Activated CD4-positive, alpha-beta T cell treated with anti-CD3 and anti-CD28 coated beads, Interleukin-2, amount 50 U/mL, for 1 hour (primary cell): ENCODE measurements at places on chromosomes 6 and 20.

DNA sequence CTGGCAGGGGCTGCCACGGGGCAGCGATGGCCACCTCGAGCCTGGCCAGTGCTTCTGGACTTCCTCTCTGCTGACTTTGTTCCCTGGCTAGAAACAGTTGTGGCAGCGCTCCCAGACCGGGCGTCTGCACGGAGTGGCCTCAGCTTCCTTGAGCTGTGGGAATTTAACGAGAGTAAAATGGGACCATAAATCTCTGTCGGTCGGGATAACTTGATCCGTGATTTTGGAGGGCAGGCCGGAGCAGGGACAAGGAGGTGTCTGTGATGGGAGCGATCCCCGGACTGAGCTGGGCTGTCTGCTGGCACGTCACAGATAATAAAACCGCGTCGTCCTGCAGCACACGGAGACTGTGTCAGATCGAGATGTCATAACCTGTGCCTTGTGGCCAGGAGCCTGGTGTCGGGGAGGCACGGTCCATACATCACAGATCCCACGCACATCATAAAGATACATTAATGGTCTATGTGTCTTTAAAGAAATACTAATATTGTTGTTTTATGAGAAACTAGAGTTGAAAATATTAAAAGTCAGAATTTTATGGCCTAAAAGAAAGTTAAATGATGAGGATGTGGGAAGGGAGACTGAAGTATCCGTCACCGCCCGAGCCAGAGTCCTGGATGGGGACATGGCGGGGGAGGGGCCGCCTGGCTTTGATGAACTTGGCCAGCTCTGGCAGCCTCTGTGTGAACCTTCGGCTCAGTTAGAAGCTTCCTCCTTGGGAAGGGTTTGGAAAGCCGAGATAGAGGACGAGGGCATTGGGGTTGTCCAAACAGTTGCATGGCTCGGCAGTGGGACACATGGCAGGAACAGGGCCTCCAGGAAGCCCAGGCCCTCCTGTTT, 6.5 kb upstream of the RBBP8NL start:
- no peak for DNase-seq

GRCh38 chr20:48197066-48197465, 411.8 kb upstream of the SULF2 start:
- DNase-seq = no peak

- no peak for DNase-seq
Measured at GRCh38 chr6:133779916-133780695, 108.8 kb upstream of the TCF21 start.

GRCh38 chr6:80939480-80939879, 813.0 kb downstream of the TENT5A start:
- DNase-seq = no peak

DNA sequence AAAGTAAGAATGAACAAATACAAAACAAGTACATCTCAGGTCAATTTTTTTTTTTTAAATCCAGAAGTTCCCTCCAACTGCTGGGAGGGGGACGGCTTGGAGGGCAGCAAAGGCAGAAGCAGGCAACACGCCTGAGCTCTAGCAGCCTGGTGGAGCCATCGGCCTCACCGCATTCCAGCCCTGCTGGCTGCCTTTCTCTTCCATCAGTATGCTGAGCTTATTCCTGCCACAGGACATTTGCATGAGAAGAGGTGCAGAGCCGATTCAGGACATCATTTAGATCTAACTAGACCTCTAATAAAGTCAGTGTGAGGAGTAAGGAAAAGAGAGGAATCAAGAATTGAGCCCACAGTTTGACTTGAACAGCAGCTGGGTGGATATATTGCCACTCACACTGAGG, 318.8 kb downstream of the ZFAND3 start:
- DNase-seq = no peak

- no peak for DNase-seq
Measured at GRCh38 chr20:2699775-2700413, 7.3 kb downstream of the EBF4 start.

- DNase-seq = no peak
Measured at GRCh38 chr6:147947521-147947920, 395.1 kb upstream of the SASH1 start.

DNA sequence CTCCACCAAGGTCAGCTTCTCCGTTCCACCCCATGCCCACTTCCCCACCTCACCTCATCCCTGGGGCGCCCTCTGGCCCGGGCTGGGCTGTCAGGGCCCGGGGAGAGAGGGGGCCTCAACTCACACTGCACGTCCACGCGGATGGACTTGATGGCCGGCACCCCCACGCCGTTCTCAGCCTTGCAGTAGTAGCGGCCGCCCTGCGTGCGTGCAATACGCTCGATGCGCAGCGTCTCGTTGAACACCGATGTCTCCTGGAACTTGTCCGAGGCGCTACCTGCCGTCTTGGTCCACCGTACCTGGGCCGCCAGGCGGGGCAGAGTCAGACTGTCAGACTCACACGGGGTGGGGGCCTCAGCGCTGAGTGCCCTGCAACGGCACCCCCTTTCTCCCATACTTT, 39.6 kb downstream of the MDGA1 start:
- no peak for DNase-seq

- DNase-seq = no peak
Measured at GRCh38 chr20:49892817-49893216, 22.5 kb downstream of the SPATA2 start.

DNA sequence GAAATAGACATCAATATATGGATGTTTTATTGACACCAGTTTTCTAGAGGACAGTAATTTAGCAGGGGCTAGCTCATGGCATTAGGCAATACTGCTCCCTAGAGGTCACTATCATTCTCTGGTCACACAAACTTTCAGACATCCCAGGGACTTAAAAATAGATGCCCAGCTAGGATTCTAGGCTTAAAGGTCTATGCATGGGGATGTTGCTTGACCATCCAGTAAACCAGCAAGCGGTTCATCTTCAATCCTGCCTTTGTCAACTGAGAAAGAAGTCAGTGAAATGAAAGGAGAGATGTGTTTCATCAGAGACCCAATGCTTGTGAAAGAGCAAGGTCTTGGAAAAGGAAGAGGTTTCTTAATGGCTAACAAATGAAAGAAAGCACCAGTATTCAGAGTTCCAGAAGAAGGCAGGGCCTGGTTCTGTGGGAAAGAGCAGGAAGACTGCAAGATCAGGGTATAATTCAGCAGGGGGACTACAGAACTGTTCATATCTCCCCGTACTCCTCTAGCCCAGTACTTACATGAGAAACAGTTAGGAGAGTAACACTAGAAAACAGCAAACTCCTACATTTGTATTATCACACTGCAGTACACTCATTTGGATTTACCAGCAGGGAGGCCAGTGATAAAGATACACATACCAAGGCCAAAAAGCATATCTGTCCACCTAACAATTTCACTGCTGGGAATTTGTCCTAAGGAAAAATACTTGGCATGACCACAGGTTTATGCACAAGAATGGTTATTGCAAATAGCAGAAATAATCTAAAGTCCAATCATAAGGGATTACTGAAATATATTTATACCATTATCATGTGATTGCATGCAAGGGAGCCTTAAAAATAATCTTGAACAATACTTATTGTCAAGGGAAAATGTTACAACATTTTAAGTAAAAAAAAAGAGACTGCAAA, 151.4 kb upstream of the LAMA2 start:
- no peak for DNase-seq

DNA sequence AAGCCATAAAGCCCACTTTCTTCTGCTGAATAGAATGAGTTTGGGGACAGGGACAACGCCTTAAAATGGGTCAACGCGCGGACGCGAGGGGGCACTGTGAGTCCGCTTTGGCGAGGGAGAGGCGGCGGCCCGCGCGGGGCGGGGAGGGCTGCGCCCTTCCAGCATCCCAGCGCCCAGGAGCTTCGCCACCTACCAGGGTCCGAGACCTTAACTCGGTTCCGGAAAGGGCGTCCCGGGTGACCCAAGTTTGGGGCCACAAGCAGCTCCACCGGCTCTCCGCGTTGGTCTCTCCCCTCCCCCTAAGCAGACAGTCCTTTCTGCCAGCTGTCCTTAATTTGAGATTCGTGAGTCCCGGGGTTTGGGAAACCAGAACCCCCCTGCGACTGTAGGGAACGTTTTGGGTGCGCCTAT, 1.8 kb upstream of the SAMD5 start:
- no peak for DNase-seq

GRCh38 chr6:91667596-91667995, 1080.7 kb upstream of the MAP3K7 start:
- no peak for DNase-seq

- no peak for DNase-seq
Measured at GRCh38 chr6:67933278-67933677, 701.8 kb upstream of the ADGRB3 start.

DNA sequence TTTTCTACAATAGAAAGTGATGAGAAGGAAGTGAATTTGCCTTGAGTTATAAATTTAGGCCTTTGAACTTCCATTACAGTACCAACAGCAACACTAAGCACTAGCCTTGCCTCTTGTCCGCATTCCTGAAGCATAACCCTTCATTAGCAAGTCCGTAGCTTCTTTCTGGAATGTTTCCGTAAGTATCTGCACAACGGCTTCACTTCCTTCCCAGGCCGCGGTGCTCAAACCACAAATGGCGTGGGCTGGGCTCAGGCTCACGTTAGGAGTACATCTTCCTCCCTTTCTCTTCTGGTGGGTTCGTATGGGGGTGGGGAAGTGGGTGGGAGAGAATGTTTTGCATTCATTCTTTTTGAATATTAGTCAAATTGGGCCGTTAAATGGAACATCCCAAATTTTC, 193.8 kb upstream of the SNX9 start:
- no peak for DNase-seq

GRCh38 chr6:160305926-160306713, 42.1 kb upstream of the SLC22A3 start:
- DNase-seq = no peak

- no peak for DNase-seq
Measured at GRCh38 chr6:169794317-169795055, 43.1 kb downstream of the ERMARD start.

DNA sequence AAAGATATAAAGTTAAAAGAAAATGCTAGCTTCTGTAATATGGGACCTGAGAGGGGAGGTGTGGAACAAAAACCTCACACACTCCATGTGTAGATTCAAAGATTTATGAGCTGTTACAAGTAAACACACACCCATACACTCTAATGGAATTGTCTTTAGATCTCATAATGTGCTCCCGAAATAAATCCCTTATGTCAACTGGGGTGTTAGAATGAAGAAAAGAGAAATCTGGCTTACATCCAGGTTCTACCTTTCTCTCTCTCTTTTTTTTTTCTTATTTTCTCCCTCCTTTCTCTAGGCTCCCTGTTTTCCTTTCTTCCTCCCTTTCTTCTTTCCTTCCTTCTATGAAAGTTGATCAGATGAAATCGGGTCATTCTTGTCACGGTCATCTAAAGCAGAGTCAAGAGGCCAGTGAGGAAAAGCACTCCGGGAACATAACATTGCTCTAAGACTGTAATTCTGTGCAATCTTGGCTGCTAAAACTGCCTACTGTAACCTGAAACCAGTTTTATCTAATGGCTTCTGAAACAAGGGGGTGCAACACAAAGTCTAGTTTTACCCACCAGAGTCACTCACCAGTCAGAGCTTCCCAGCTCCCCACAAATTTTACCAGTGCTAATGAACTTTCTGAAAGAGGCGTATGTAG, 68.3 kb upstream of the BTBD3 start:
- DNase-seq = no peak

DNA sequence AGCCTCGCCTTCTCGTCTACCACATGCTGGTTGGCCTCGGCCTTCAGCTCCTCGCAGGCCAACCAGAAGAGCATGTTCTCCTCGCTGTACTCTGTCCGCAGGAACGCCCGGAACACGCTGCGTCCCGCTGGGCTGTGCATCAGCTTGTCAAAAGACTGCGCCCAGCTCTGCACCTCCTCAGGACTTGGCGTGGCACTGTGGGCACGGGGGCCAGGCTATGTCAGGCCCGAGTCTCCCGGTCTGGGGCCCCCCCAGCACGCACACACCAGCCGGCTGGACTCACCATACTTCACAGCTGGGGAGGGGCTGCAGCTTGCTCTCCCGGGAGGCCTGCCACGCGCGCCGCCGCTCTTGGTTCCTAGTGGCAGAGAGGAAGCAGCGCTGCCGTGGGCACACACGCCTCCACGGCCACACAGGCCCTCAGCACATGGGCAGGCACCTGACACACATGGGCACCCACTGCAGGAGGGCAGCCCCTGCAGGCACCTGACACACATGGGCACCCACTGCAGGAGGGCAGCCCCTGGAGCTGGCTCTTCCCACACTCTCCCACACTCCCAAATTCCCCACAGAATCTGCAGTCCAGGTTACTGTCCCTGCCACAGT, 5.0 kb downstream of the RGS19 start:
- no peak for DNase-seq

DNA sequence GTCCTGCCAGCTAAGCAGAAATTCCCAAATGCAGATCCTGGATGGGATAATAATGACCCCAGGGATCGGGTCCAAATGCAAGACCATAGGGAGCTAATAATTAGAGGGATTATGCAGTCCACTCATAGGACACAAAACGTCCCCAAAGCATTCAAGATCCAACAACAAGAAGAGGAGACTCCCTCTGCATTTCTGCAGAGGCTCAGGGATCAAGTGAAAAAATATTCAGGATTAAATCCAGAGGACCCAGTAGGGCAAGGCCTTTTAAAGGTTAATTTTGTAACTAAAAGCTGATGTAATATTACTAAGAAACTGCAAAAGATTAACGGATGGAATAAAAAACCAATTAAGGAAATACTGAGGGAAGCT, 22.2 kb downstream of the HLA-A start:
- no peak for DNase-seq

DNA sequence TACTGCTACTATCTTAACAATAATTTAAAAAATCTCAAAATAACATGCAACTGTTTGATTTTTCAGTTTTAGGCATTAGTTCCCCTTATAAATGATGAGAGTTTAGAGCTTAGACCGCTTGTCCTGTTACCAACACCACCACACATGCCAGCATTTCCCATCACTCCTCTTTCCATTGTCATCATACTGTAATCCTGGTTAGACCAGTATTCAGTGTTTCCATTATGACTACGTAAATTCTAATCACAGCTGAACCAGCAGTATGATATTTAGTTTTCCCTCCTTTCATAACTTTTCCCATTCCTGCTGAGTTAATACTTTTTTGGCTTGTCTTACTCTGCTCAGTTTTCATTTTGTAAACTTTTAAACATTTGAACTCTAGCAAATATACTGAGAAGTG, 12.2 kb upstream of the TBC1D20 start:
- DNase-seq = no peak

- no peak for DNase-seq
Measured at GRCh38 chr20:40547483-40548091, 141.4 kb downstream of the MAFB start.

DNA sequence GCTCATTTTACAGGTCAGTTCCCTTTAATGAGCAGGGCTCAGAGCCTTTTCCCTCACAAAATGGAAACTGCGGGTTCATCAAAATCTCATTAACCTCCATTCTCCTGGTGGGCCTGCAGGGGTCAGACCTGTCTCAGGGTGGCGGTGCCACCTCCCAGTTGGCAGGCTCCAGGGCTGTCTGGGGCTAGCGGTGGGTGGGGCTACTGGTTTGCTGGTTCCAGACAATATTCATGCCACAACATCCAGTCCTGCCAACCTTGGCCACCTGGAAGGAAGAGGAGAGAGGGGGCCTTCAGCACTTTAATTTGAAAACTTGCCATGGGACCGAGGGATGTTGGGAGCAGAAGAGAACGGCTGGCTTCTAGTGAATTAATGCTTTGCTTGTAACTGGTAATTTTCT, 41.9 kb upstream of the CTNNBL1 start:
- no peak for DNase-seq
